Testis (tissue), 5 donors: ENCODE measurements at places on chromosomes 6 and 20. TPM values are rescaled to one million over a fixed set of nuclear protein-coding genes. Genes with fewer than 3 reads are reported as not detected.

DNA sequence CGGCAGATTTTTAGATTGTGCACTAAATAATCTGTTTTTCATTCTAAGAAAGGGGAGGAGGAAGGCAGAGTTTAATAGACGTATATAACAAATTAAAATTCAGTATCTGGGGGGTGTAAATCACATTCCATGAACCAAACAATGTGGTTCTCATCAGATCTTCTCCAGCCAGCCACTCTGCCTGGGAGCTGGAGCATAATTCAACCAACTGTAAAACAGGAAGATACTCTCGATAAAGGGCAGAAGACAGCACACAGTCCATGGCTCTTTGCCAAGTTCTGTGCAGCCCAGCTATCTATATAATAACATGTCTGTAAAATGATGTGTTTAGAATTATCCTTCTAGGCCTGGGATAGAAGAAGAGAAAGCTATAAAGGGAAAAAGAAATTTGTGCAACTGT, 289.9 kb upstream of the ZFP64 start:
- no peaks in the 10 kb centered on the region for H3K36me3 ChIP-seq
- no peak overlapping the region for H3K4me3 ChIP-seq
- H3K27ac ChIP-seq = no peak overlapping the region
- DNase-seq = no peak
- no peaks in the 10 kb centered on the region for H3K27me3 ChIP-seq

DNA sequence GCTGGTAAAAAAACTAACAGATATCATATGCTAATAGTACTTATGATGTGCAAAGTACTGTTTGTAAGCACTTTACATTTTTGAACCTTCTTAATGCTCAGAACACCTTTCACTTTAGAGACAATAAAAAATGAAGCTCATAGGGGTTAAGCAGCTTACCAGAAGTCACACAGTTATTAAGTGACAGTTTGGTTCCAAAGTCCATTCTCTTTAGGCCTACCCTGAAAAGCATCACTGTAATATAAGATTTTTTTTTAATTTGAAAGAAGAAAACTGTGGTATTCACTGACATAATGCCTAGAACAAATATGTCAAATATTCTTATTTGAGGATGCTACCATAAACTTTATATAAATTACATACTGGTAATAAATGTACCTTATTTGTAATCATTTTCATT, 127.6 kb upstream of the RUNX2 start:
- H3K4me1 ChIP-seq = no peaks in the 10 kb centered on the region
- H3K27ac ChIP-seq = no peak overlapping the region
- H3K4me3 ChIP-seq = no peak overlapping the region
- DNase-seq = no peak

GRCh38 chr6:133241901-133242636, 912 bp downstream of the EYA4 start:
- H3K27me3 ChIP-seq = no peaks in the 10 kb centered on the region
- peak overlapping the region; percentile 16 for H3K27ac ChIP-seq
- peak overlapping the region; percentile 52 for H3K4me3 ChIP-seq
- no peaks in the 10 kb centered on the region for H3K4me1 ChIP-seq
- H3K36me3 ChIP-seq = no peaks in the 10 kb centered on the region

DNA sequence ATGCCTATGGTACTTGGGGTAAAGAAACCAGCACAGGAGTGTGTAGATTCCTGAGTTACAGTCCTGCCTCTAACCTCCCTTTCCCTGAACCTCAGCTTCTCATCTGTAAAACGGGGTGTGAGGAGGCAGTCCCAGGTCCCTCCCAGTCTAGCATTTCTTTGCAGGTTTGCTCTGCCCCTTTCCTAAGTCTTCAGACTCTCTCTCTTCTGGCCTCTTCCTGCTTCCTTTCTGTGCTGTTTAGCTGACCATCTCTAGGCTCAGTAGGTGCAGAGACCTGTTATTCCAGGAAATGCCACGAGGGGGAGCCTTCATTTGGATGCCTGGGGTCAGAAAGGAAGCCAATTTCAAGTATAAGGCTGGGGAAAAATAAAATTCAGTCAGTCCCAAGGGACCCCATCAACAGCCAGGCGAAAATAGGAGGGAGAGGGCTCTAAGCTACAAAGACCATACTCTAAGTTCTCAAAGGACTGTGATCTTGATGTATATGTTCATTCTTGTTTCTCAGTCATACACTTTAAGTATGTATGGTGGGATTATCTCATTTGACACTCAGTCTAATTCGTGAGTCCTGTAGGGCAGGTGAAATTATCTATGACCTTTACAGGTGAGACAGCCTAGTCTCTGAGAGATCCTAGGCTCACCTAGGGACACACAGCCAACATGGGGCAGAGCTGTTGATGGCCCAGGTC, 89.1 kb downstream of the NCR2 start:
- H3K4me1 ChIP-seq = peaks cover 17% of the 10 kb centered on the region
- no peak overlapping the region for H3K4me3 ChIP-seq
- no peaks in the 10 kb centered on the region for H3K36me3 ChIP-seq
- no peak overlapping the region for H3K27ac ChIP-seq
- no peaks in the 10 kb centered on the region for H3K27me3 ChIP-seq

The ABHD16B gene
- 13.8 TPM for total RNA-seq

The JPH2 gene
- total RNA-seq = 3.2 TPM

- no peak overlapping the region for H3K27ac ChIP-seq
- H3K27me3 ChIP-seq = no peaks in the 10 kb centered on the region
- H3K4me3 ChIP-seq = no peak overlapping the region
- H3K36me3 ChIP-seq = no peaks in the 10 kb centered on the region
- H3K4me1 ChIP-seq = no peaks in the 10 kb centered on the region
- DNase-seq = no peak
Measured at GRCh38 chr6:42566614-42567208, 2.9 kb downstream of the UBR2 start.

GRCh38 chr6:47592131-47592840, 106.1 kb upstream of the ADGRF4 start:
- H3K27me3 ChIP-seq = no peaks in the 10 kb centered on the region
- H3K4me3 ChIP-seq = no peak overlapping the region
- H3K4me1 ChIP-seq = no peaks in the 10 kb centered on the region
- H3K27ac ChIP-seq = no peak overlapping the region
- H3K36me3 ChIP-seq = no peaks in the 10 kb centered on the region
- no peak for DNase-seq

The LY6G6D gene
- not detected for total RNA-seq

- DNase-seq = no peak
- no peak overlapping the region for H3K4me3 ChIP-seq
- H3K4me1 ChIP-seq = peaks cover 16% of the 10 kb centered on the region
- no peaks in the 10 kb centered on the region for H3K36me3 ChIP-seq
- no peak overlapping the region for H3K27ac ChIP-seq
Measured at GRCh38 chr6:90220273-90220672, 76.4 kb downstream of the BACH2 start.

- DNase-seq = no peak
- no peak overlapping the region for H3K4me3 ChIP-seq
- no peaks in the 10 kb centered on the region for H3K4me1 ChIP-seq
- no peaks in the 10 kb centered on the region for H3K36me3 ChIP-seq
- H3K27me3 ChIP-seq = no peaks in the 10 kb centered on the region
Measured at GRCh38 chr6:6484681-6485080, 103.8 kb upstream of the LY86 start.

The ADGRF5 gene
- total RNA-seq = 12.2 TPM

GRCh38 chr6:116511424-116512110, at the start of gene CALHM5:
CALHM5 (plus strand) TSS chr6:116511639; CDS start chr6:116511697, 58 bp downstream.
- DNase-seq = peak; percentile 66

The OXT gene
- 3.7 TPM for total RNA-seq

DNA sequence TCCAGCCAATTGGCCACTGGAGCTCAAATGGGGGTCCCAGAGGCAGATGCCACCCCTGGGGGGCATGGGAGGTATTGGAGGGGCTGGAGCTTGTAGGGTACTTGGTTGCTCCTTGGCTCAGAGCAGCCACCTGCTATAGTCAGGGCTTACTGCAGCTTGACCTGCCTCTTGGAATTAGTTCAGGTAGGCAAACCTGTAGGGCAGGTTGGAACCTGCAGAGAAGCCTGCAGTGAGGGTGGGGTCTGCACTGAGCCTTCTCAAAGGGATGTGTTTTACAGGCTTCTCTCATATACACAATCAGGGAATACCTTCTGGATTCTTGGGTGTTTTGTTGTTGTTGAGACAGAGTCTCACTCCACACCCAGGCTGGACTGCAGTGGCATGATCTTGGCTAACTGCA, 94.2 kb upstream of the MYL9 start:
- H3K27ac ChIP-seq = no peak overlapping the region
- no peak overlapping the region for H3K4me3 ChIP-seq
- no peaks in the 10 kb centered on the region for H3K27me3 ChIP-seq
- H3K36me3 ChIP-seq = no peaks in the 10 kb centered on the region

DNA sequence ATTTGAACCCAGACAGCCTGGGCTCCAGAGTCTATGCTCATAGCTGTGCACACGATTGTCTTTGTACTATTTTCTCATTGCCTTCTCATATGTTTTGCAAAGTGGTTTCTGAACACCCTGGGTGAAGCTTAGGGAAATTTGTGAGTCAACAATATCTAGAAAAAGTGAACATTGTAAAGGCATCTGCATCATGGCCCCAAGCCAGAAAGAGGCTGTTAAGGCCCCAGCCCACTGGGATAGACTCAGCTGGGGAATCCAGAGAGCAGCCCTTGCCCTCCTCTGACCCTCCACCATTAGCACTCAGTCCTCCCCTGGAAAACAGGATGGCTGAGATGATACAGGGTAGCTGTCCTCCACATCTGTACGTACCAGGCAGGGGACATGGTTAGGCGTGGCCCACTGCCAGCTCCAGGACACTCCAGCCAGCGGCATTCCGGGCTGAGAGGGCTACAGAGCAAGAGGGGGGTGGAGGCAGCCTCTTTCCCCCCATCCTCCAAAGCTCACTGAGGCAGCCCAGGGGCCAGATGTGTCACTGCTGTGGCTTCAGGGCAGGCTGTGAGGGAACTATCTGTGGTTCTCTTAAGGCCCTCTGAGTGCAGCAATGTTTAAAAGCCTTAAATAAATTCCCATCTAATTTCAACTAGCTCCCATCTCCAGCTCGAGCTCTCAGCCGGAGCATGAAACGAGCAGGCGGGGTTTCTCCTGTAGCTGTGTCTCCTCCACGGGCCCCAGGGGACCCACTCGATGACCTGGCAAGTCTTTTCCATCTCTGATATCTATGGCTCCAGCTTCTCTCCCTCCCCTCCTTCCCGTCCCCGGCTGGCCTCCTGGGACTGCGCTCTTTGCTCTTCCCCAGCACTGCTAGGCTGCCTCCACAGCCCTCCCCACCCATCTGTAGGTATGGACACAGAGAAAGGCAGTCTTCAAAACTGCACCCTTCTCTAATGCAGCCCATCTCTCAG, 209.4 kb upstream of the LRFN2 start:
- no peaks in the 10 kb centered on the region for H3K27me3 ChIP-seq
- no peak for DNase-seq
- H3K4me3 ChIP-seq = no peak overlapping the region
- H3K27ac ChIP-seq = no peak overlapping the region
- no peaks in the 10 kb centered on the region for H3K4me1 ChIP-seq

DNA sequence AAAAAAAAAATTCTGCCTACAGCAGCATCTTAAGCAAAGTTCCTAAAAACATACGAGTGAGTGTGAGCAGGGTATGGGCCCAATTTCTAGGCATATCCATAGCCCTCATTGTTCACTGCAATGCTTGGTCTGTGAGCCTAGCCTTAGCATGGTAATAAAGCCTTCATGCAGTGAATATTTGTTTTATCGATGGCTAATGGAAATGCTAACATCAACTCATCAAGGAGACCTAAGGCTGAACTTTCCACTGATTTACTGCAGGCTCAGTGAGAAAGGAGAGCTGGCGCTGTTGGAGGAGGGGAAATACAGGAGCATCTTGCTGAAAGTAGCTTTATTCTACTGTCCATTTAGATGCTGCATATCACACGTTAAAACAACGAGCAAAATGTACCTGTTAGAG, 139.6 kb upstream of the DTNBP1 start:
- H3K27ac ChIP-seq = no peak overlapping the region
- H3K4me1 ChIP-seq = no peaks in the 10 kb centered on the region
- no peak for DNase-seq
- H3K36me3 ChIP-seq = no peaks in the 10 kb centered on the region

The DNAH8 gene
- 17.2 TPM for total RNA-seq

DNA sequence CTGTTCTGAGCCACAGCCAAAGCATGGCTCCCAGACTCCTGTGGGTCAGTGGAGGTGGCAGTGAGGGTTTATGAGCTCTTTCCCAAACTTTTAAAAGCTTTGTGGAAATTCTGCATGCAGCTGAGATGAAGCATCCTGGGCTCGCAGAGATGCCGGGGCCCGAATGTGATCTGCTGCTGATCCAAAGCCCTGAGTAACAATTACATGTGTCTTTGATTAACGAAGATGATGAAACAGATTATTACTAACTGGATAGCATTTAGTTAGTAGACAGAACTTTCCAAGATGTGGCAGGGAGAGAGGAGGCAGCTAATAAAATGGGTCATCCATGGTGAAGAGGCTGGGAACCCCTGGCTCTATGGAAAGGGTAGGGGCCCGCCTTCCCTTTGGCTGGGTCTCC, 43.9 kb upstream of the MDFI start:
- H3K27me3 ChIP-seq = no peaks in the 10 kb centered on the region
- H3K4me3 ChIP-seq = no peak overlapping the region
- H3K36me3 ChIP-seq = no peaks in the 10 kb centered on the region
- H3K27ac ChIP-seq = no peak overlapping the region
- DNase-seq = no peak
- H3K4me1 ChIP-seq = peaks cover 3% of the 10 kb centered on the region

DNA sequence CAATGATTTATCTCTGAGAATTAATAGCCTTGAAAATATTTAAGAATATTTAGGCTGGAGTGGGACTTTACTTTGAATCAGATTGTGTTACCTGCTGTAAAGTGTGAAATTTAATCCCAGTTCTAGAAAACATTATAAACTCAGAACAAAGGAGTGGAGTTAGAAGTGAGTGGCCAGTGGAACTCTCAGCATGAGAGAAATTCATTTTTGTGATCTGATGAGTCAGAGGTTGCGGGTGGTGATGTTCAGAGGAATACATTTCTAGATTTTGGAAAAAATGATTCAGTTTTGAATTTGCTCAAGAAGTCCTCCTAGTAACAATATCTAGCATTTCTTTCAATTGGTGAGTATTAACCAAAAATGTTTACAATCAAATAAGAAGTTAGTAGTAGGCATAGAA, 167.5 kb downstream of the ZFAND3 start:
- peaks cover 27% of the 10 kb centered on the region for H3K4me1 ChIP-seq
- no peaks in the 10 kb centered on the region for H3K36me3 ChIP-seq

- H3K4me1 ChIP-seq = no peaks in the 10 kb centered on the region
- H3K27ac ChIP-seq = no peak overlapping the region
- no peaks in the 10 kb centered on the region for H3K27me3 ChIP-seq
- H3K4me3 ChIP-seq = no peak overlapping the region
- H3K36me3 ChIP-seq = no peaks in the 10 kb centered on the region
Measured at GRCh38 chr6:149060985-149061760, 256.3 kb upstream of the TAB2 start.

The ASIP gene
- total RNA-seq = not detected

DNA sequence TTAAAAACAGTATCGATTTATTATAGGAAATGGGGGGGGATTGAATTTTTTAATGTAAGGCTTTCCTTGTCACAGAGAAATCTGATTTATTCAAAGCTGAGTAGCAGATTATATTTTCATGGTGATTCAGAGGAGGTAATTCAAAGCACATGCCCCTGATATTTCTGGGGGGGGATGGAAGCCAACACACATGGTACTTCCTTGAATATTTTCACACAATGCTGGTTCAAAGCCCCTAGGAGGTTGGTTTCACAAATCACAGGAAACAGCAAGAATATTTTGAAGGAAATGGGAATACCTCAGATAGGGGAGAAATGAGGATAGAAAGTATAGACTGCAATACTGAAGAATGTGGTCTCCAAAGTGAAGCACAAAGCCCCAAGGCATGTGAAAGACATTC, 98.8 kb downstream of the RTN4IP1 start:
- DNase-seq = no peak
- H3K27ac ChIP-seq = no peak overlapping the region
- H3K27me3 ChIP-seq = no peaks in the 10 kb centered on the region
- H3K4me3 ChIP-seq = no peak overlapping the region
- no peaks in the 10 kb centered on the region for H3K4me1 ChIP-seq
